ENCODE measurements at places on chromosomes 6 and 20.

DNA sequence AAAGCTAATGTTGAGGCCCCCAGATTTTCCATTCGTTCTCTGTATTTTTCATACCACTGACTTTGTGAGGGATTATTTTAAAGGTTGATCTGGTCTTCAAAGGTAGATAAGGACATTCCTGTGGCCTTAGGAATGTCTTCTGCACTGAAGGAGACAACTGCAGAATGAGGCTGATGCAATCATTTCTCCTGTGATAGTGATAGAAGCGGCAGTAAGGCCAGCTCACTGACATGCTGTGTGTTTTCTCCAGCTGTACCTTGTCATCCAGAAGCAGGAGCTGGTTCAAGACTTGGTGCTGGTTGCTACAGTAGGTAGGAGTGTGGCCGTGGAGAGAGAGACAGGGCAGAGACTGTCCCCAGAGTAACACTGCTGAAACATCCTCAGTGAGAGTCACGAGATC, 53.8 kb downstream of the DCBLD1 start:
- no peak for DNase-seq

DNA sequence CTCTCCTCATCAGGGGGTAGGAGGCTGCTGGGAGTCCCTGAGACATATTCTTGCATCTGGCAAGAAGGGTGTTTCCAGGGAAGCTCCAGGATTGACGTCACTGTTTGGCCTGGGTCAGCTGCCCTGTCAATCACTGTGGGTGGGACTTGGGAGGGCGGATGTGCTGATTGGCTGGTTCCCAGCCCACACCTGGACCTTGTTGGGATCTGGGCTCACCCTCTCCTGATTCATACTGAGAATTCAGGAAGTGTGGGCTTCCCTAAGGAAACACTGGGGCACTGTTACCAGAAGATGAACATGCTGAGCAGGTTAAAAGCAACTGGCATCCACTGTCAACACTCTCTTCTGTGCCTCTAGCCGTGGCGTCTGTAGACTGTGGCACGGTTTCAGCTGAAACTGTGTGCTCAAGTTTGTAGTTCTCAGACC, 36.5 kb downstream of the CDH26 start:
- no peak for DNase-seq

GRCh38 chr6:24818346-24818745, 19.6 kb upstream of the ARMH2 start:
- no peak for DNase-seq

DNA sequence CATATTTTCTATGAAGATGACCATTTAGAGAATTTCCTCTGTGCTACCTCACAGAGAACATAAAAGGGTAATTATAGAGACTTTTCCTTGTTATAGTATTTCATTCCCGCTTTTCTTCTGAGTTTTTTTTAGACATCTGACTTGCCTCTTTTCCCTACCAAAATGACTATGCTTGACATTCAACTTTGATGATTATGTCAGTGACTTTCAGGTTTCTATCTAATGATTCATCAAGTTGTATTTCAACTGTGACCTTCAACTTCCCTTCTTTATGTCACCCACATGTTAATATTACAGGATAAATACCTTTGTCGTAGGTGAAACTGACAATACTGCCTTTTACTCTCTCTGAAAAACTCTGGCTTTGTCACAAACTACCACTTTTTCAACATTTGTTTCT, 95.3 kb downstream of the MLIP start:
- DNase-seq, result no peak

DNA sequence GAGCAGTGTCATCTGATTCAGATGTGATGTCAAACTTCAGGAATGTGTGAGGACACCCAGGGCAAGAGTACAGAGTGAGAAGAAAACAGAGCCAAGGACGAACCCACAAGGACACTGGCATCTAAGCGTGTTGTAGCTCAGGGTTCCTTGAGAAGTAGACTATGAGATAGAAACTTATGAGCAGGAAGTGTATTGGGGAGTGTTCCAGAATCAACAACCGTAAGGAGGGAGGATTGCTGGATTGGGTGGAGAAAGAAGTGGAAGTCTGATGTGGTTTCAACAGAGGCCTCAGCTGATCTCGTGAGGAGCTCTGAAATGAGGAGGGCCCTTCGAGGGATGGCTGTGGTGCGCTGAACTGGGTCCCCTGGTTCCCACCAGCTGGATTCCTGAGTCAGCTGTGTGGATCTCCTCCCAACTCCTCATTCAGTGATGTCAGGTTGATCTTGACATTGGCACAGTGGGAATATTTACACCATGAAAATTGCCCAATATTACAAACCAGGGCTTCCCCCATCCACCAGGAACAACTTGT, 25.7 kb upstream of the IGF2R start:
- no peak for DNase-seq

- no peak for DNase-seq
Observed at GRCh38 chr6:5208057-5208456, 52.7 kb downstream of the LYRM4 start.

- DNase-seq, result no peak
Observed at GRCh38 chr20:36252511-36252910, 16.2 kb downstream of the AAR2 start.

- DNase-seq, result peak; percentile 51
Observed at GRCh38 chr6:63573899-63574553, 1.7 kb downstream of the LOC128125822 start.

DNA sequence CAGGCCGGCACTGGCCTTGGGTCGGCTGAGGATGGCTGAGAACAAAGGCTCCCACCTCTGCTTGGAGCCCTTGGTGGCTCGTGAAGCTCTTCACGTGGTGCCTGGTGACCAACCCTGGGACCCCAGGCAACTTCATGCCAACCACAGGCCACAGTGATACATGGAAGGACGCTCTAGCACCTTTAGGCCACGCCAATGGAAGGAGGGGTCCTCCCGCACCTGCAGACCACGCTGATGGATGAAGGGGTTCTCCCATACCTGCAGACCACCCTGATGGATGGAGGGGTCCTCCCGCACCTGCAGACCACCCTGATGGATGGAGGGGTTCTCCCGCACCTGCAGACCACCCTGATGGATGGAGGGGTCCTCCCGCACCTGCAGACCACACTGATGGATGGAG, 62.5 kb downstream of the ERMARD start:
- no peak for DNase-seq

- no peak for DNase-seq
Observed at GRCh38 chr6:36216559-36216958, 20.0 kb downstream of the BRPF3 start.

DNA sequence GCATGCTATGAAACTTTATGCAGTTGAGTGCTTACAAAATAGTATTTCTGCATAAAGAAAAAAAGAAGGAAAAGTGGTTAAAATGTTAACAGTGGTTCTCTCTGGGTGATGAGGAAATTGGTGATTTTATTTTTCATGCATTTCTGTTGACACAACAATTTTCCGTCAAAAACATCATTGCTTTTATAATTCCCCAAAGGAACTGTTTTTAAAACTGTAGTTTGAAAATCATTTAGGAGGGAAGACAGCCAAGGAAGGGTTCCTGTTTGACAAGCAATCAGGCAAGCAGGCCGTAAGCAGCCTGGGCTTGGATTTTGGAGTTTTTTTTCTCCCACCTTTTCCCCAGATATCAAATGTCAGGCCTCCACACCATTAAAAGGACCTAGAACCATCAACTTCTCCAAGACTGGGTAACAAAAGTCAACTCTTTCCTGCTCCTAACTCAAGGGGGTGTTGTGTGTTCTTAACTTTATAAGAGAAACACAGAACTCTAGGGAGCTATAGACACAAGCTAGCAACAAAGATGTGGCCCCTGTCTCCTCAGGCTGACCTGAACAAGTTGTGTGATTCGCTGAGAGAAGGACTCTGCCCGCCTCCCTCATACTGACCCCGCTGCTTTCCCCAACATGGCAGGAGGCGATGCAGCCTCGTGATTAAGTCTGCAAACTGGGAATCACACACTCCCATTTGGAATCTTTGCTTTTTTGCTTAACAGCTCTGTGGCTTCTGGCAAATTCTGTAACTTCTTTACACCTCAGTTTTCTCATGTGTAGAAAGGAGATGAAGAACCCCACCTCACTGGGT, 146.6 kb downstream of the BCAS1 start:
- DNase-seq, result no peak

- DNase-seq, result no peak
Observed at GRCh38 chr6:166005944-166006899, 161.4 kb downstream of the TBXT start.
